ENCODE measurements at places on chromosomes 4 and X. TPM values are rescaled to one million over a fixed set of nuclear protein-coding genes. Genes with fewer than 3 reads are reported as not detected.

DNA sequence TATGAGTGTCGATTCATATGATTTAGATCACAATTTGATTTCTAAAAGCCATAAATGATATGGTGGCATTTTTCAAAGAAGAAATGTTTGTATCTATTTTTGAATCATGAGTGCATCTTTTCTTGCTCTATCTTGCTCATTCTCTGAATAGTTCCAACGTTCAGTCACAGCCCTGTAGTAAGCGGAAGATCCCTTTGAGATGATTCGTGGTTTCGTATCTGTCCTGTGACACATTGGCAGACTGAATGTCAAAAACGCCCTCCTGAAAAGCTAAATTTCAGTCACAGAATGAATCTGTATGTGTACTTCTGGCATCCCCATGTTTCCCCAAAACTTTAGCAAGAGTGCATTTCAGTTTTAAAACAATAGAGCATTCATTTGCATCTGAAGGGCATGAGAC lies 1066.9 kb upstream of the TENM3 start:
- DNase-seq = no peak

DNA sequence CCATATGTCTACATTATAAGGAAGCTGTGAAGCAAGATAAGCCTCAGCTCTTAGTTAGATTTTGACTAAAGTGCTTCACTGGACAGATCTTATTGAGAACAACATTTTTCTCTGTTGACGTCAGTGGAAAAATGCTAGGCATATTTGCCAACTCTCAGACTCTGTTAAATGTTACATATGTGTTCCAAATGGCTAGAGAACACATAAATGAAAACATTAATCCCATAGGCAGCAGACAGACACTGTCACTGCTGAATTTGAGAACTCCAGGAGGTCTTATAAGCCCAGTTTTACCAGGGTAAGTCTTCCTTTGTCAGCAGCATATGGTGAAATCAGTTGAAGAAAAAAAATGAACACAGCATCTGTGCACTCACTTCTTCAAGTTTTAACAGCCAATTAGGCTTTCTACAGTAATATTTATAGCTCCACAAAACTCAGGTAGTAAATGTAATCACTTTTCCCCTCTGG lies 186.9 kb downstream of the CAMK2D start:
- peak; percentile 72 for DNase-seq

Gene DSPP
- not detected for polyA plus RNA-seq

Gene CXXC4
- 0.02 TPM for polyA plus RNA-seq

Gene FAM9A
- polyA plus RNA-seq = not detected

DNA sequence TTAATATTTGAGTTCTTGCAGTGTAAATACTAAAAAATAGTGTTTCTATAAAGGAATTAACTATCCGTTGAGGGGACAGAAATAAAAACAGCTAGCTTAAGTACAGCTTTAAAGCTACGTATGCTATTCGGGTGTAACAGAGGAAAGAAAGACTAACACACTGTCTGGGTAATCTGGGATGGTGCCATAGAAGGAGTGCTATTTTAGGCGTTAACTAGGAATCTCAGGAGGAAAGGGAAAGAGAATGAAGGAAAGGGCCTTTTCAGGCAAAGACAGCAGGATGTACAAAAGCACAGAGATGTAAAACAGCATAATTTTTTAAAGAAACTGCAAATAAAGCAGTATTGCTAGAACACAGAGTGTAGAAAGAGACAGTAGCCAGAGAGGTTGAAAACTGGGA lies 161.8 kb downstream of the RAP1GDS1 start:
- DNase-seq = no peak

GRCh38 chrX:12570859-12571501 lies 220.2 kb upstream of the PRPS2 start:
- no peak for DNase-seq

GRCh38 chr4:173834151-173834550 lies 304.1 kb upstream of the HAND2 start:
- peak; percentile 8 for DNase-seq

DNA sequence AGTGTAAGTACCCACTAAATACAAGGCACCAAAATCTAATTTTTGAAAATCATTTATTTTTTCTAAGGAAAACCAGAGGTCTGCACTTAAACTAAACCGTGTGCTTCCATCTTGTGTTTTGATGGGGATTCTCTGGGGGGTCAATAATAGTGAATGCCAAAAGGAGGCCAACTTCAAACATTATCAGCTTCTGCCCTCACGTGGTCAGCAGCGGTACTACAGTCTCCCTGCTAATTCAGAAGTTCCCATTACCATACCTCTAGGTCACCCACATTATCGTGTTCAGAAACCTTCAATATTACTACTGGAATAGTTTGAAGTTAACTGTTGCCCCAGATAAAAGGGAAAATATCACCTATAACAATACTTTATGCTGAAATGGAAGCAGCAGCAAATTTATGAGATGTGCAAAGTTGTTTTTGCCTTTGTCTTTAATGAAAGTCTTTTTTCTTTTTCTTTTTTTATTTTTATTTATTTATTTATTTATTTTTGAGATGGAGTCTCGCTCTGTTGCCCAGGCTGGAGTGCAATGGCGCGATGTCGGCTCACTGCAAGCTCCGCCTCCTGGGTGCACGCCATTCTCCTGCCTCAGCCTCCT lies 17.3 kb downstream of the CTPS2 start:
- peak; percentile 36 for DNase-seq

Measured in fibroblast of lung (primary cell).